ENCODE measurements at places on chromosomes 5 and 9. TPM values are rescaled to one million over a fixed set of nuclear protein-coding genes. Genes with fewer than 3 reads are reported as not detected.

DNA sequence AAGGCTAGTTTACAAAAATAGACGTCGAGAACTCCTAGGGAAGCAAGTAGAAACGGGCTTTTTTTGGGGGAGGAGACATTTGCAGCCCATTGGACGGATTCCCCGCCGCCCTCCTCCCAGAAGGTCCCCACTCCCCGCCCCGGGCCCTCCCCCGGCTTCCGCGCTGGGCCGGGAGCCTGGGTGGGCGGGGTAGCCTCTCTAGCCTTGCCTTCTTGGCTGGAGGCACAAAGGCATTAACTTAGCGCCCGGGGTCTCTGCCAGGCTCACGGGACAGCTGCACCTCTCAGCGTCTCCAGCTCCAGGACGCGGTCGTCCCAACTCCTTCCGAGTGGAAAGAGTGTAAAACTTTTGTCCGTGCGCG, at the start of gene DMRTA1:
DMRTA1 (plus strand) TSS at position 236 of the 361 bp plus-strand sequence. CDS start 242 bp downstream, outside the sequence.
- no peak for DNase-seq

GRCh38 chr5:103621548-103621930, 59.0 kb upstream of the NUDT12 start:
- DNase-seq = no peak

Gene TLE1
- 3.5 TPM for total RNA-seq

Gene SLC34A3
- total RNA-seq = not detected

Gene RECK
- 9.8 TPM for total RNA-seq

Gene C9orf57
- total RNA-seq = not detected

Gene REEP2
- total RNA-seq = 0.34 TPM

Measured in CD4-positive, alpha-beta T cell (primary cell).